Muscle of arm (tissue), 14 donors: ENCODE measurements at places on chromosomes 6 and 20. TPM values are rescaled to one million over a fixed set of nuclear protein-coding genes. Genes with fewer than 3 reads are reported as not detected.

DNA sequence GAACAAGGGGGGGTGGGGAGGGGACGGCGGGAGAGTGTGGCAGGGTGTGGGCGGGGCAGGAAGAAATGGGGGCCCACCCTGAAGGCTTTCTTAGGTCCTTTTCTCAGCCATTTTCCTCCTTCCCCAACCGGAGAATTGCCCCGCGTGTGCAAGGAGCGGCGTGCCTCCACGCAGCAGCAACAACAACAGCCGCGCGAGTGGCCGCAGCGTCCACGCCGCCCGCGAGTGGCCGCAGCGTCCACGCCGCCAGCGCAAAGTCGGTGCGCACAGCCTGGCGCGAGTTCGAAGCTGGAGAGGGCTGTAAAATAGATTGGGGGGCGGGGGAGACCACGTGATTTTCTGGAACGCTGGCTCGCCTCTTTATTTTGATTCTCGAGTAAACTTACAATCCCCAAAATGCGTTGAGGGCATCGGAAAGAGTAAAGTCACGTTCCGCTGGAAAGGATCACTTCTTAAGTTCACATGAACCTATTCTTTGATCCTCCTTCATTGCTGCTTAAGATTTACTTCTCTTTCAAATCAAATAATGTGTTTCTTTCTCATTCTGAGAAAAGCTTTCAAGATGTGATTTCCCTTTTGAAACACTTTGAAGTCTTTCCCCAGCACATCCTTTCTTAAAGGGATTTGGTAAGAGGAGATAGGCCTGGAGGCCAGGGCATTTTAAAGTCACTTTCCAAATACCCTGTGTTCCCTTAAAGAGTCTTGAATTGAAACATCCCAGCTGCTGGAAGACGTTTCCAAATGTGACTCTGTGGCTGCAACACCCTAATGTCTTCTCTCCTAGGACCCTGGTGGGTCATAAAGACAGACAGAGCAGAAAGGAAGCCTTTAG is 66.7 kb upstream of the ZNF217 start:
- DNase-seq, result no peak

GRCh38 chr20:40807821-40808170 is 118.8 kb upstream of the MAFB start:
- no peak for DNase-seq

GRCh38 chr20:47610945-47611250 is 109.2 kb downstream of the NCOA3 start:
- no peak for DNase-seq

DNA sequence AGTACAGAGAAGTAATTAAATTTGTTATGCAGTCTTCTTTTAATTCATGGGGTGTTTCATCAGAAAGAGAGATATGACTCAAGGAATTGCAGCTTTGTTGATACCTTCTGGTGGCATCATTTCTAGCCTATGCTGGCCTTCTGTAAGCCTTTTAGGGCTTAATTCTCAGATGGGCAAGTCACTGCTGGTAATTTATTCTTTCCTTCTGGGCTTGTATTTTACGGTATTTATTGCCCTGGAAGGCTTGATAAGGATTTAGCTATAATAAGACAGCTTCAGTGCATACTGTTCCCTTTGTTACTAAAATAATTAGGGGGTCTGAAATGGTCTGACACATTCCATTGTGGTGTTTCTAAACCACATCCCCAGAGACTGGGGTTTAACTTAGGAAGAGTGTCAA is 57.9 kb upstream of the EMILIN3 start:
- no peak for DNase-seq

Gene BNIP5
- 0.10 TPM for polyA plus RNA-seq

- no peak for DNase-seq
Measured at GRCh38 chr6:14640631-14641030, 523.1 kb downstream of the CD83 start.

Gene GABRR1
- 0.90 TPM for polyA plus RNA-seq

DNA sequence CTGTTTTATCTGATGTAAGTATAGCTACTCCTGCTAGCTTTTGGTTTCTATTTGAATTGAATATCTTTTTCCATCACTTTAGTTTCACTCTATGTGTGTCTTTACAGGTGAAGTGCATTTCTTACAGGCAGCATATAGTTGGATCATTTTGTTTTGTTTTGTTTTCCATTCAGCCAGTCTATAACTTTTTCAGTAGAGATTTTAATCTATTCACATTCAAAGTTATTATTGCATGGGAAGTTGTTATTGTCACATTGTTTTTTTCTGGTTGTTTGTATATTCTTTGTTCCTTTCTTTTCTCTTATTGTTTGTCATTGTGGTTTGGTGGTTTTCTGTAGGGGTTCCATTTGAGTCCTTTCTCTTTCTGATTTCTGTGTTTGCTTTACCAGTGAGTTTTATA is 151.2 kb downstream of the PDE10A start:
- no peak for DNase-seq

DNA sequence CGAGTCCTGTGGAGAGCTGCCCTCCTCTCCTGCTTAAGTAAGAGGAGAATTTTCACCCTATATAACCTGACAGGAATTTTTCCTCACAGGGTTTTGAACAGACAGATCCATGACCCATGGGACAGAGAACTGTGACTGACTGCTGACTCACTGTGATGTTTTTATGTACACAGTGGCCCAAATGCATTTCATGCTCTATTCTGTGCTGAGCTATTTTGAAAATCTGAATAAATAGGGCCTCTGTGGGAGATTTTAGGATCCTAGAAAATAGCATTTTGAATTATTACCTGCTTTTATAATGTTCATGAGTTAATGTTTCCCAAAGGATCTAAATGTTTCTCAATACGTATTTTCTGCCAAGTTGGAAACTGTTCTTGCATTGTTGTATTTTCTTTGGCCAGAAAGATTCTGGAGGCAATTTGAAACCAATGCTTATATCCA is 577.4 kb downstream of the HTR1B start:
- peak; percentile 64 for DNase-seq

GRCh38 chr6:113680301-113680700 is 176.8 kb upstream of the MARCKS start:
- DNase-seq, result no peak

Gene RHAG
- polyA plus RNA-seq, result 1.5 TPM

Gene CGA
- polyA plus RNA-seq, result not detected
